ENCODE measurements at places on chromosomes 3 and 15.

GRCh38 chr3:23894254-23895061, 22.3 kb downstream of the NKIRAS1 start:
- DNase-seq: no peak

DNA sequence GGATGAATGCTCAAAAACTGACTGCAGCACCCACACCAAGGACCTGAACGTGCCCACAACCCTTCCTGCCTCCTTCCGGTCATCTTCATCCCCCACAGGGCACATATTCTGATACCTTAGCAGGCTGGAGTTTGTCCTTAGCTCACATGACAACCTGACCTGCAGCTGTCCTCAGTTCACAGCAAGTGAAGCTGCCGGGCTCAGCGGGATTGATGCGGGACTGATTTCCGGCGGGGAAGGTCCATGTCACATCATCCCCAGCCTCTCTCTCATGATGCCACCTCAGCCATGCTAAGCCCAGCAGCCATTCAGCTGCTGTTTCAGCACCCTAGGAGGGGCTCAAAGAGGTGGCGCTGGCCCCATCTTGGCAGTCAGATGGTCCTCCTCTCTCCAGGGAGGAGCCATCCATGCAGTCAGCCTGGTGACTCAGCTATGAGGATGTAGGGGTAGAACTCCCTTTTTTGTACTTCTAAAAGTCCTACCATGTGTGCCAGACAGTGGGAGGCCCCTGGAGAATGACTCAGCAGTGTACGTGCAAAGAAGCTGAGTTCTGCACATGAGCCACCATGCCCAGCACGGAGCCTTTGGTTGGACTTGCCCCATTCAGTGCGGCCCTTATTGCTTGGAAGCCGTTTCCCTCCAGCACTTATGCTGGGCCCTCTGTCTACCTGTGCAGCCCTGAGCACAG, 9.5 kb downstream of the CA12 start:
- no peak for DNase-seq

DNA sequence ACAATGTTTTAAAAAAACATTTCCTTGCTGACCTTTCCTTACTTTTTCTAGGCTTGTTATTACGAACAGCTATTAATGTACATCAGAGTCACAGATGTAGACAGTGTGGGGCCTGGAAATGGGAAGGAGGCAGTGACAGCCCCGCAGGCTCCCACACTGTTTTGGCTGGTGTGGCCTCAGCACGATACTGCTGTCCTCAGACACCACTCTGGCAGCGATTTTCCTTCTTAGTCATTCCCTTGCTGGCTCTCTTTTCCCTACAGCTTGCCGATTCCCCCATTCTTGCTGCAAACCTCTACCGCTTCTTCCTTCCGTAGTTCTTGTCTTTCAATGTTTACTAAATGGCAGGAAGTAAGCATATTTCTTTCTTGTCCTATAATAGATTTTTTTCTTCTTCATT, 113.1 kb downstream of the ABI3BP start:
- DNase-seq: no peak

DNA sequence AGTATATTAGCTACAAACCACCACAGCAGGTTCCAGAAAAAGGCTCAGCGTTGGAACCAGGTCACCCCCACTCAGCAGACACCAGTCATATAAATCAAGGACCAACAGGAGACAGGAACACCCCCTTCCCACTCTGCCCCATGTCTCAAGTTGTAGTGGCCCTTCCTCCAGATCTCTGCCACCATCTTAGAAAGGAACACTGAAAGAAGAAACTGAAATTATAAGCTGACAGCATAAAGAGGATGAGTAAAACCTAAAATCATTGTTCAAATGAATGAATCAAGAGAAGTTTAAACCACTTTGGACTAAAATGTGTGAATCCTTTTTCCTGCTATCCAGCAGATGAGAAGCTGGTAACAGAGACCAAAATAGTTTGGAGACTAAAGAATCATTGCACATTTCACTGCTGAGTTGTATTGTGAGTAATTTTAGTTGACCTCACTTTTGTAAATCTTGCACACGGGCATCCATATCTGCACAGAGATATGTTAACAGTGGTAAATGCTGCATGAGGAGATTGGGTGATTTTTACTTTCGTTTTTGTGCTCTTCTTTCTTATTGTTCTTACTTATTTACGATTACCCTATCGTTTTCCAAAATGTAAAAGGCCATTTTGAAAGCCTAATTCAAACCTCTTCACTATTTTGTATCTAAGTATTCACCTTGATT, 19.8 kb downstream of the CCR3 start:
- no peak for DNase-seq

GRCh38 chr3:42023380-42023779, 61.5 kb upstream of the ULK4 start:
- DNase-seq: no peak

DNA sequence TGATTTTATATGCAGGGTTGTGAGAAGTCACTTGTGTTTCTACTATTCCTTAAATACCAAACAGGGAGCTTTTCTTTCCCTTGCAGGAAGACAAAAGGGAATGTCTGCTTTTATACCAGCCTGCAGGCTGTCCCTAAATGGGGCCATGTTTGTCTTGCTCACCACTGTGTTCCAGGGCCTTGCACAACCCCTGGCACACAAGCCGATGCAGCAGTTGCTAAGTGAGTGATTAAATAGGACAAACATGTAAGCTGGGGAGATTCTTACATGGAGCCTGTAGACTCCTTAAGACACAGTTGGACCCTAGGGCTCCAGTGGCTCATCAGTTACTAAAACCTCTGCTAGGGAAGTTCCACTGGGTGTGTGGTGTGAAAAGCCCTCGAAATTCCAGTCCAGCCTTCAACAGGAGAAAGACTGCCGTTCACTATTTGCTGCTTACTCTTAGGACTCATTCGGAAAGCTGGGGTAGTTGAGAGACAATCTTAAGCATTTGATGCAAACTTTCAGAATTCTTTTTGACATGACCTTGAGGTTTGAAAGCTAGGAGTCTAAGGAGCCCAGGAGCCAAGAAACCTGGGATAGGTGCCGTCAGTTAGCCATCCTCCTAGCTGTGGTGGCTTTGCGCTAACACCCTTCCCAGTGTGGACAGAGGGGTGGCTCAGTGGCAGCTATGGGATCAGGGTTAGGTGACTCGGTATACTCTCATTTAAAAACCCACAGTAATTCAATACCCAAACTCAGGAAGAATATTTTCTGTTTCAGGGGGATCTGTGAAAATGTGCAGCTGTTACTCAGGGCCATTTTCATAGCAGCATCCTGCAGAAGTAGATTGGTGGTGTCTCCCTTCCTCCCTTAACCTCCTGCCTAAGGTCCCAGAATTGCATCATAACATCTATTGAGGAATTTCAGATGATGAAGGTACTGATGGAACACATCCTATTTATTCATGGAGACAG, 39.1 kb downstream of the SYNM start:
- DNase-seq: no peak

GRCh38 chr15:38163658-38164057, 89.0 kb upstream of the SPRED1 start:
- DNase-seq: no peak

DNA sequence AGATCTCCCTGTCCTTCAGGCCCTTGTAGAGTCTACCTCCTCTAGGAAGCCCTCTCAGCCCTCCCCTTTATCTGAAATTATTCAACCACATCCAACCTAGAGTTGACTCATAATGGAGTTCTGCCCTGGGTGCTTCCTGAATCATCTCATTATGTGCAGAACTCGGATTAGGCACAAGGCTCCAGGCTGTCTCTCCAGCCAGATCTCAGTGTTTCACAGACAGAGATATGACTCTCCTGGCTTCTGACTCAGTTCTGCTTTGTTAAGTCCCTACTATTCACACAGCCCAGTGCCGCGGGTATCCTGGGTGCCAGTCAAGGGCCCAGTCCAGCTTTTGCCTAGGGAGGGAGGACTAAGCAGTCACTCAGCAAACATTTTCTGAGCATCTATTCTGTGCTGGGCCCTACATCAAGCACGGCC, 9.3 kb downstream of the STRA6 start:
- no peak for DNase-seq

DNA sequence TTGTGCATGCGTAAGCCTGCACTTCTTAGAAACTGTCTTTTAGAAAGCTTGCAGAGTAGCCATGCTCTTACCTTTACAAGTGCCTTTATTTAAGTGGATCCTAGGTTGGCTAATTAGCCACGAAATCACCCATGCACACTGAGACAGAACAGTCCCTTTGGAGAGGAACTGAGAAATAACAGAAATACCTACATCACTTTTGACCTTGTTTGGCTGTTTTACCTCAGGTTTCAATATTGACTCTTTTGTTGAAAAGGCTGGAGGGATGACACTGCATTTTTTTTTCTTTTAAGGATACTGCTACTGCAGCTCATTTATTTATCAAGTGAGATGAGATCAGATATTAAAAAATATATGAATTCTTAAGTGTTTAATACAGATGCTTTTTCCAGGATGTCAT, 155.6 kb upstream of the GOLIM4 start:
- DNase-seq: no peak

GRCh38 chr15:94327356-94327936, 96.1 kb downstream of the MCTP2 start:
- DNase-seq: no peak

GRCh38 chr3:193791041-193792032, 198.3 kb downstream of the OPA1 start:
- no peak for DNase-seq

DNA sequence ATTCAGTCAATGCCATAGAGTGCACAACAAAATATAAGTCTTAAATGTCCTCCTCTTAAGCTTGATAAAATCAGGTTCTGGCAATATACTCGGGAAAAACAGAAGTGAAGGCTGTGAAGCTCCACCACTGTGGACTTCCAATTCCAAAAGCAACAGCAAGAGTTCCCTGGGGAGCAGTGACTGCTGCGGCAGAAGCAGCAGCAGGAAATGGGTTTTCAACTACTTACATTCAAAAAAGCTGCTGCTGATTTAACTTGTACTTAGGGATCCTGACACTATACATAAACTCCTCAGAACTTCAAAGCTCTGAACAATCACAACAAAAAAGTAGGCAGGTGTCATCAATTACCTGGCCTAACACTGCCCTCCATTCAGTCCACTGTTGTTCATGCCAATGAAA, 4.7 kb downstream of the CEP152 start:
- no peak for DNase-seq

DNA sequence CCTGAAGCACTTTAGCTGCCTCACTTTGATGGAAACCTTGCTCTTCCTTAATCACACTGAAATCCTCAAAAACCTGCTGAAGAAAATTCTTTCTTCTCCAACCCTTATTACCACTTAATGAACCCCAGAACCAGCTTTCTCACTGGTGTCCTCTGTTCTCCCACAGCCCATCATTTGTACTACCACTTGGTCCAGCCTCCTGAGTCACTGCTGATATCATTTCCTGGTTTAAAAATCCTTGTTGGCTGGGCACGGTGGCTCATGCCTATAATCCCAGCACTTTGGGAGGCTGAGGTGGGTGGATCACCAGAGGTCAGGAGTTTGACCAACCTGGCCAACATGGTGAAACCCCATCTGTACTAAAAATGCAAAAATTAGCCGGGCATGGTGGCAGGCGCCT, 418.6 kb upstream of the KCNMB2 start:
- no peak for DNase-seq

DNA sequence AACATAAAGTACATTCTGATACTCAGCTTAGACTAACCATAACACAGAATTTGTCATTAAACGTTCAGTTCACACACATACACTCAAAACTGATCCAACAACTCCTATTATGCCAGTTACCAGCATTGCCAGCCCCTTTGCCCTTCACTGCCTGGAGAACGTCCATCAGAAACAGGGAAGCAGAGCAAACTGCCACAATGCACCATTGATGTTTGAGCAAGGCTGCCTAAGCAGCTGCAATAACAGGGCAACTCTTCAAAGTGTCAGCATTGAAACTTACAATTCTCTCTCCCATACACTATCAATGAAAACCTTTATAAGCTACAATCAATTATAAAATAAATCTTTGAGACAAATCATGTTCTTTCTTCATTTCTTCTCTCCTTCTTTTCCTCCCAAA, 85.1 kb downstream of the ZBTB20 start:
- DNase-seq: no peak

DNA sequence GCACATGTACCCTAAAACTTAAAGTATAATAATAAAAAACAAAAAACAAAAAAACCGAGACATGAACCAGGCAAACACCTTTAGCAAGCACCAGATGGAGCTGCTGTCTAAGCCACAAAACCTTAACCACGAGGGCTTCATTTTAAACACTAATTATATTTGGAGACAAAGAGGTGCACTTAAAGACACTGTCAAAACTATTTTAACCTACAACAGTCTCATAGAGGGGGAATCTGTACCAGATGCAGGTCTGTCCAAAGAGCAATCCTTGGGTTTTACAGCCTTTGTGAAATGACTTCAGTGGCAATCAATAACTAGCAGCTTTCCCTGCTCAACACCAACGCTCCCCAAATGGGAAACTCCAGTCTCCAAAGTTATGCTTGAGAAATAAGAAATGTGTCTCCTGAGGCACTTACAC, 115.7 kb upstream of the TSPAN3 start:
- no peak for DNase-seq

DNA sequence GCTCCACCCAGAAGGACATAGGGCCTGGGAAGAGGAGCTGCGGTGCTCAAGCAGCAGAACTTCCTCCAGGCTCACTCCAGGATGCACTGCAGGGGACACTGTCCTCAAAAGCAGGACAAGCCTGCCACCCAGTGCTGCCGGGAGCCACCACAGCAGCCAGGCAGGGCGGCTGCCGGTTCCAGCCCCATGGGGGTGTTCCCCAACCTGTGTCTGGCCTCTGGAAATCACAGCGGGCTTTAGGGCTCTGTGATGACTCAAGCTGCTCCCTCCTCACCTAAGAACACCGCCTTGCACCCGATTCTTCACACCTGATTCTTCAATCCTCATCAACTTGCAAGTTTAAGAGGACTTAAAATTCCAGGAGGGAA, 71.9 kb upstream of the SLC6A11 start:
- peak; percentile 16 for DNase-seq

- DNase-seq: no peak
Observed at GRCh38 chr3:64627471-64628321, 60.1 kb downstream of the ADAMTS9 start.

- DNase-seq: no peak
Observed at GRCh38 chr15:39290711-39291435, 290.0 kb upstream of the THBS1 start.

GRCh38 chr3:13569641-13570390, 20.9 kb downstream of the FBLN2 start:
- DNase-seq: no peak

GRCh38 chr3:160598865-160599264, 33.5 kb upstream of the KPNA4 start:
- no peak for DNase-seq

- no peak for DNase-seq
Observed at GRCh38 chr3:173109143-173109542, 31.9 kb downstream of the SPATA16 start.
